ENCODE measurements at places on chromosomes 6 and 20. TPM values are rescaled to one million over a fixed set of nuclear protein-coding genes. Genes with fewer than 3 reads are reported as not detected.

- no peak for DNase-seq
These were observed 139.2 kb downstream of the CDKAL1 start for GRCh38 chr6:20673458-20673857.

- DNase-seq: no peak
These were observed 308.9 kb downstream of the DHX35 start for GRCh38 chr20:39270837-39271604.

- DNase-seq: no peak
These were observed 33.8 kb downstream of the SUMO4 start for GRCh38 chr6:149433881-149434280.

DNA sequence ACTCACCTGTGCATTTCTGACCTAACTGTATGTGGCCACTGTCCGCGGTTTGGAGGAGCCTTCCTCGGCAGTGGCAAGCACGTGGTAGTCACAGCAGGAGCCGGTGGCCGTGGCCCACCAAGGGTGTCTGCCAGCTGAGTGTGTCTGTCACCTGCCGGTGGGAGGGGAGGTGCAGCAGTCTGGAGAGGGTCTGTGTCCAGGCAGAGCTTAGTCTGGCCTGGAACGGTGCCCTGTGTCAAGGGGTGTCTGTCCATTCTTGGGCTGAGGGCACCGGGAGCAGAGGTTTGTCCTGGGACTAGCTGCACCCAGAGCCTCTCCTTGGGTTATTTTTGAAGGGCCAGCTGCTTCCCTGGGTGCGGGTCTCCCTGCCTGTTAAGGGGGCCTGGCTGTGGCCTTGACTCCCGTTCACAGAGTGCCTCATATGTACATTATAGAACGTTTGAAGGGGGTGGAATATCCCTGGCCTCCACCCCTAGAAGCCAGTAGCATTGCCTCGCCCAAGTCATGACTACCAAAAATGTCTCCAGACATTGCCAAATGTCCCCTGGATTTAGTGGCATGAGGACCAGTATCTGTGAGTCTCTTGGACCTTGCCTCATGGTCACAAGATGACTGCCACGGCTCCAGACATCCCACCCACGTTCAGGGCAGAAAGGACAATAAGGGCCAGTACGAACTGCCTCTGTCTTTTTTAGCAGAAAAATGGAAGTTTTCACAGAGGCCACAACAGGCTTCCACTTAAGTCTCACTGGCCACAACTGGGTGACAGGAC, 5.2 kb downstream of the RBM38 start:
- DNase-seq: no peak

DNA sequence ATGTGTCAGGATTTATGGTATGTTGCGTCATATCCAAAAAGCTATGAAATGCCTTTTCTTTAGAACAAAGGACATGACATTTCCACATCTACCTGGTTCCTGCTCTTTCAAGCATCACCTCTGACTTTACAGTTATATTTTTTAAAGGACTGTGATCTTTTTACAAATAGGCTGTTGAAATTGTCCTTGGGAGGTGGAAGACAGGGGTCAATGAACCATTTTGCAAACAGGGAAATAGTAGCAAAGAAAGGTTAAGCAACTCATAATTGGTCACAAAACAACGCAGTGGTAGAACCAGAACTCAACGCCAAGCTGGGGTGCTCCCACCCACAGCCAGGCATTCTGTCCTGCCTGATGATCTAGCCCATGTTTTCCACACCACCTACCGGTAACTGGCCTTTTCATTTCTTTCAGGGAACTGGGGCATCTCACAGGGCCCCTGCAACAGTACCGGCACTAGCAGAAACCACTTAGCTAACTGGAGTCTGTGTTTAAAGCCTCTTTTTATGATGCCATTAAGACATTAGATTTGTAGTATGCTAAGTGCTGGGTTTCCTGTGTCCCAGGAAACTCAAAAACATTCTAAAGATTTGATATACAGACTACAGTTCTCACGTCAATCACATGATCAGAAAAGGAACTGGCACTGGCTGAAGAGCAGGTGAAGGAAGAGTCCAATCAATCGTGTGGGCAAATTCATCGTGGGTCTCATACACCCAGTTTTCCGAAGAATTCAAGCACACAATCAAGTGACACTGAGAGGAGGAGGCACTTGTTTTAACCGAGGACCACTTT, 13.9 kb downstream of the ZNF217 start:
- peak; percentile 36 for DNase-seq

DNA sequence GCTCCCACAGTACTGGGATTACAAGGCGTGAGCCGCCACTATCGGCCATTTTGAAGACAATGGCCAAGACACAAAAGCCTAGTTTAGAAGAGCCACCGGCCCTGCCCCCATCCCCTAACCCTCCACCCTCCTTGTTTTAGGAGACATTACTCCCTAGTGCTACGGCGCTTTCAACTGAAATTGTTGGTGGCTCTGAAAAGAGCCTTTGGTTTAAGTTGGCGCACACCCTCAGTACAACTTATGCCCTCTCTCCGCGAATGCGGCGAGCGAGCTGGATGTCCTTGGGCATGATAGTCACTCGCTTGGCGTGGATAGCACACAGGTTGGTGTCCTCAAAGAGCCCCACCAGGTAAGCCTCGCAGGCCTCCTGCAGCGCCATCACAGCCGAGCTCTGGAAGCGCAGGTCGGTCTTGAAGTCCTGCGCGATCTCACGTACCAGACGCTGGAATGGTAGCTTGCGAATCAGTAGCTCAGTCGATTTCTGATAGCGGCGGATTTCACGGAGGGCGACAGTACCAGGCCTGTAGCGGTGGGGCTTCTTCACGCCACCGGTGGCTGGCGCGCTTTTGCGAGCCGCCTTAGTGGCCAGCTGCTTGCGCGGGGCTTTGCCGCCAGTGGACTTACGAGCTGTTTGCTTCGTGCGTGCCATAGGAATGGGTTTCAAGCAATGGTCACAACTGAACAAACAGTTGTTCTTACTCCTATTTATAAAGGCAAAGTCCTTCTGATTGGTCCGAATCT, 114.9 kb upstream of the BTN3A2 start:
- peak; percentile 72 for DNase-seq

- DNase-seq: no peak
These were observed 267.6 kb upstream of the ZFP64 start for GRCh38 chr20:52459150-52459549.

DNA sequence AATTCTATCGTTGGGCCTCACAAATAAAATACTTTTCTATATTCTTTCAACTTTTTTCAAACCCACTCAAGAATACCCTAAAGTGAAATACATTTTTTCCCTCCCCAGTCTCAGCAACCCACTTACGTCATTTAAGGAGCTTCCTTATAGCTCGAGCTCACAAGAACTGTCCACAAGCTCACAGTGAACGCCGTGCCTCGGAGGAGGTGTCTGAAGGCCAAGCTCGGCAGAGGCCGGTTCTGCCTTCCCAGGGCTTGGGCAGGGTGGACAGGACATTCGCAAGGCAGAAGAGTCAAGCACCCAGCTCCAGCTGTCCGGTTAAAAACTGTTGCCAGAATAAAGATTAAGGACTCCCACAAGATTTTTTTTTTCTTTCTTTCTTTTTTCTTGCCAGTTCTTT, 802.3 kb downstream of the QKI start:
- no peak for DNase-seq

DNA sequence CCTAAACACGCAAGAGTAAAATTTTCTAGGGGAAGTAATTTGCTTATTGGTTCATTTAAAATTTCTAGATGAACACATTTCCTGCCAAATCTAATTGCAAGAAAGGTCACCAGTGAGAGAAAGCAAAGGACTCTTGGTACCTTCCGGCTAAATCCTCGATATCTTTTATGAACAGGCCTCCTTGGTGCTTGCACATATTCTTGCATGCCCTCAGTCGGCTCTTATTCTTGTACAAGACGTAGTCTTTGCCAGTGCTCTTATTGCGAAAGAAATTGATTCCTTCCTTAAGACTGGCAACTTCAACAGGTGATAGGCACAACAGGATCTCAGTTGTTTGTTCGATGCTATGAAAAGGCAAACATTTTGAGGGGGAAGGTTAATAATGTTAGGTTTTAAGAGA, 141.7 kb upstream of the CARMIL1 start:
- DNase-seq: no peak

DNA sequence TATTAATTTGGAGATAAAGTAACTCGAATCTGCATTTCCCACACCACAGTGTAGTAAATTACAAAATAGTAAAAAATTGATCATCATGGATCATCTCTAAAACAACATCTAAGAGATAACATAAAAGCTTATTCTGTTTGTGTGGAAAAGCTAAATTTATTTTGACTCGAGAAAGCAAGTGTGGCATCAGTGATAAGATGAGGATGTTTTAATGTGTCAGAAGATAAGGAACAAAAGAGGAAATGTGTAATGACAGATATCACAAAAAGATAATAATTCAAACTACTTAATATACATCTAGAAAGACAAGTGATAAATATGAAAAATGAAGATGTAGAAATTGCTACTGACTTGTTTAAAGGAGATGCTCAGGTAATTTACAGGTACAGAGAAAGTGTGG, 74.1 kb downstream of the DNAH8 start:
- DNase-seq: no peak

GRCh38 chr6:66771626-66772025, 1064.6 kb upstream of the EYS start:
- DNase-seq: no peak

DNA sequence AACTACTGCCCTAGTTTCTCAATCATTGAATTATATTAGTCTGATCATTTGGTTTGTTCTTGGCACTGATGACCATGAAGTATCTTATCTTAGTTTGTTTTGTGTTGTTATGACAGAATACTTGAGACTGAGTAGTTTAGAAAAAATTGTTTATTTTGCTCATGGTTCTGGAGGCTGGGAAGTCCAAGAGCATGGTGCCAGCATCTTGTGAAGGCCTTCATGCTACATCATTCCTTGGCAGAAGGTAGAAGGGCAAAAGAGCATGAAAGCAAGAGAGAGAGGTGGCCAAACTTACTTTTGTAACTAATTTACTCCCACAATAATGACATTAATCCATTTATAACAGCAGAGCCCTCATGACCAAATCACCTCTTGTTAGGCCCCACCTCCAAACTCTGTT, 40.1 kb upstream of the ANKEF1 start:
- DNase-seq: no peak

- DNase-seq: peak; percentile 70
These were observed 28.6 kb downstream of the GNAS-AS1 start for GRCh38 chr20:58822149-58822548.

DNA sequence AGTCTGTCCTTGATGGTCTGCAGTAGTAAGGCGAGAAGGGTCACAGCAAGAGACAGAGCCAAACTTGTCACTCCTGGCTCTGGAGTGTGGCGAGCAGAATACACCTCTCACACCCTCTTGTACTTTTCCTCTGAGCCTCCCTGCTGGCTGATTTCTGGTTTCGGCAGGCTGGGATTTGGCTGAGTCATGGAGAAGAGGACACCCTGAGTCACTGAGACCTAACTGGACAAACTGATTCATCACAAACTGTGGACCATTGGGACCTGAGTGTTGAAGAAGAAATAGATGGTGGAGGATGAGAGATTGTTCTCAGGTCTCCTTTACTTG, 101.7 kb downstream of the F13A1 start:
- DNase-seq: no peak

GRCh38 chr6:125815080-125815910, 24.5 kb downstream of the NCOA7 start:
- no peak for DNase-seq

DNA sequence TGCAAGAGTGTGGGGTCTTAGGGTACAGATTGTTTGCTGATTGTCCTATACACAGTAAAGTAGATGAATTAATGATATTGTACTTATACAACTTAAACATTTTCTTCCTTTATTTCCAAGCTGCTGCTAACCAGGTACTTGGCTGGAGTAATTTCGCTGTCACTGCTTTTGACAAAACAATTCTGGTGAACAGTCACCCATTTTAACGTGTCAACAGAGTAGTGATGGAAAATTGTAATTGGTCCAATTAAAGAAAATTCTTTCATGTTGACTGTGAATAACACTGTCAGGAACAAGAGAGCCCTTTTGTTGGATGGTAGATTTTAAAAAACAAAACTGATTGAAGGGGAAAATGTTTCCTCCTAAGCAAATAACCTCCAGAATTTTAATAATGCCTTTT, 26.4 kb upstream of the MROH8 start:
- DNase-seq: no peak

GRCh38 chr6:38348371-38348770, 291.4 kb downstream of the BTBD9 start:
- DNase-seq: no peak

DNA sequence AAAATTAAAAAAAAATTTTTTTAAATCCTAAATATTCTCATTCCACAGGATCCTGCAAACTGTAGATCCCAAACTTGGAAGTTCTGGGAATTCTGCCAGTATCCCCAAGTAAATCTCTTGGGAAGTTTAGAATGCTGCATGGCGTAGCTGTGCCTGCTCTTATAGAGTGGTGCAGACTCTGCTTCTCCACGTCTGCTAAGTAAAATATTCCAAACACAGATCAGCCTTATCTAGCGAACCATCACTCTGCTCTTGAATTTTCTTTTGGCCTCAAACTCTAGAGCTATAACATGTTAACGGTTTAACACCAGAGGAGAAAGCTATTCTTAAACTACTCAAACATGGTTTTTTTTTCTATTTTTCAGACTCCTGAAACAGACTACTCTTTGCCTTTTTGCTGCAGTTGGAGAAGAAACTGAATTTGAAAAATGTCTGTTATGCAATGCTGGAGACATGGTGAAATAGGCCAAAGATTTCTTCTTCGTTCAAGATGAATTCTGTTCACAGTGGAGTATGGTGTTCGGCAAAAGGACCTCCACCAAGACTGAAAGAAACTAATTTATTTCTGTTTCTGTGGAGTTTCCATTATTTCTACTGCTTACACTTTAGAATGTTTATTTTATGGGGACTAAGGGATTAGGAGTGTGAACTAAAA, 138.5 kb upstream of the AKAP12 start:
- DNase-seq: no peak

- DNase-seq: no peak
These were observed 209.3 kb downstream of the FOXC1 start for GRCh38 chr6:1819007-1819406.

- DNase-seq: no peak
These were observed 35.2 kb downstream of the SPATA2 start for GRCh38 chr20:49880177-49880576.

TREM1 gene
- total RNA-seq: not detected

PLCB4 gene
- total RNA-seq: 4.7 TPM

INSM1 gene
- total RNA-seq: 0.59 TPM

PFDN6 gene
- 90.2 TPM for total RNA-seq

PDCD2 gene
- total RNA-seq: 93.7 TPM

PDE7B gene
- not detected for total RNA-seq

FAM209B gene
- total RNA-seq: 0.59 TPM

CDC5L gene
- 22.1 TPM for total RNA-seq

LY6G5C gene
- 0.70 TPM for total RNA-seq

PI16 gene
- not detected for total RNA-seq

TOP1 gene
- 16.0 TPM for total RNA-seq

B4GALT5 gene
- 35.2 TPM for total RNA-seq

SLC17A2 gene
- total RNA-seq: not detected
